ENCODE measurements at places on chromosomes 5 and 9.
A peak's percentile ranks its signal among the peaks of the same experiment; 100 is the strongest.

GRCh38 chr9:101536351-101536750 is 2.7 kb downstream of the RNF20 start:
- DNase-seq: no peak

DNA sequence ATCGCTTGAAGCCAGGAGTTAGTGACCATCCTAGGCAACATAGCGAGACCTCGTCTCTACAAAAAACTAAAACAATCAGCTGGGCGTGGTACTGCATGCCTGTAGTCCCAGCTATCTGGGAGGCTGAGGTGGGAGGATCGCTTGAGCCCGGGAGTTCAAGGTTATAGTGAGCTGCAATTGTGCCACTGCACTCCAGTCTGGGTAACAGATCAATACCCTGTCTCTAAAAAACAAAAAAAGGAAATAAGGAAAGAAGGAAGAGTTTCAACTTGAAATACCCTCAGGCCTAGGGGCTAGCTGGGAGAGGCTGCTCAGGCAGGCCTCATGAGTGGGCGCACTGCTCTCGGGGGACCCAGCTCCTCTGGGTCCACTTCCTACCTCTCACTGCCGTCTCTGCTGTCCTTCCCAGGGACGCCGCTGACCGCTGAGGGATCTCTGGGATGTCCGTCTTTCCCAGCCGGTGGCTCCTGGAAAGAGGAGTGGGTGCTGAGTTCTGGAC is 56.4 kb downstream of the PRRT1B start:
- DNase-seq: no peak

GRCh38 chr5:78747705-78748359 is 99.3 kb upstream of the LHFPL2 start:
- DNase-seq: no peak

DNA sequence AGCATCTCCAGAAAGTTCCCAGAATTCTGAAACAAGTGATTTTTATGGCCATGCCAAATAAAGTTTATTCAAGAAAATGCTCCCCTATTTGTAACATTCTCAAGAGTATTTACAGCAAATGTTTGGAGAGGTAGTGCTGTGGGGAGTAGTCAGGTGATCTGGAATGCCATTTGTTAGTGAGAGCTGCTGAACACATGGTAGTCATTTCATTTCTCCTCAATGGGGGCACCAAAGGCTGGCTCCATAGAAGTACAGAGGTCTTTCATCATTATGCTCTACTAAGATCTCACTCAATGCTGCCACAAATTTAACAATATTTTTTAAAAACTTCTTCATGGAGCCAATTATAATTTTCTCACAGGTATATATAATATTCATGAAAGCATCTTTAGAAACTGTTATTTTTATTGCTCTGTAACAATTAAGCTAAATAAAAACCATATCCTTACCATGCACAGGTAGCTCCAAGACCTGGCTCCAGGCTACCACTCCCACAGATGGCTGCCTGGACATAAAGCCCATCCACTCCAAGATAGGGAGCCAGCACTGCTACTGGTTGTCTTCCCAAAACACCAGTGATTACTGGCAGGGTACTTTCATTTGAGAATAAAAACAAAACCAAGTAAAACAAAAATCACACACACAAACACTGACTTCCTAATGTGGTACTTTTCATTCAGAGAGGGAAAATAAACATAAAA is 200.8 kb downstream of the PLK2 start:
- no peak for DNase-seq

DNA sequence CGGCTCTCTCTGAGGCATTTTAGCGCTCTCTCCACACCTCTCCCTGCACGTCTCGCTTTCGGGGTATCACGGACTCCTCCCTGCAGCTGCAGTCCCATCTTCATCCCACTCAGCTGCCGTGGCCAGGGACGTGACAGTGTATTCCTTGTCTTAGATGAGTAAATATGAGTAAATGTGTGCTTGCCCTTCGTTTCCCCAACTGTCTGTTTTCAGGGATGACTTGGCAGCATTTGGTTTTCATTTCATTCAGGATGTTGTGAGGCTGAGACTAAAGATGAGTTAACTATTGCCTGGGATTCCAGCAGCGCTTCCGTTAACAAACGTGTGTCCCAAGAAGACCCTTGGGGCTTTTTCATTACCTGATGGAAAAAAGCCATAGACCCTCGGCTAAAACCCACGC is 29.5 kb downstream of the GDNF start:
- no peak for DNase-seq

DNA sequence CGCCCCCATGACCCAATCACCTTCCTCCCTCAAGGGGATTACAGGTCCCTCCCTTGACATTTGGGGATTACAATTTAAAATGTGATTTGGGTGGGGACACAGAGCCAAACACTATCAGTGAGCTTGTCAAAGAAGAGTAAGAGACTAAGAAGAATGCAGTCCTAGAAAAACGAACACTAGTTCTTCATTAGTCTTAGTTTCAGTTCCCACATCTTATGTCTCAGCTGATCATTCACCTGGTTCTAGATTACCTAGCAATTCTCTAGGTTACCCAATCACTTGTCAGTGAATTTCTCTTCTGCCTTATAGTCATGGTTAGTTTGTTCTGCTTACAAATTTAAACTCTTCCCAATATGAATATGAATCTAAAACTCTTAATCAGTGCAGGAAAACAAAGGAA is 251.5 kb downstream of the COX7C start:
- DNase-seq: no peak

DNA sequence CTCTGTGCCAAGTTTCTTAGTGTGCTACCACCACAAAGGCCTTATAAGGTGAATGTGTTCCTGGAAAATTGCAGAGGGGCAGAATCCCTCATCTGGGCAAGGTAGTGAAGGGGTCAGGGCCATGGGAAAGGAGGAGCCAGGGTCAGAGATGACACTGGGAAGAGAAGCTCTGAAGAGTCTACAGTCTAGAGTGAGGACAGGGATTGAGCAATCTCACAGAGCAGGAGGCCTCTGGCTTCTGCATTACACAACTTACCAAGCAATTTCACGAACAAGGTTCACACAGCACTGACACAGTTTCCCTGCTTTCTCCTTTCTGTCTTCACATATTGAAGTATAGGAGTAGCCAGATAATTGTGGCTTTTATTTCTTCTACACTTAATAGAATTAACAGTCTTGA is 24.5 kb upstream of the IDNK start:
- DNase-seq: no peak

GRCh38 chr5:156155598-156155997 is 171.4 kb upstream of the SGCD start:
- no peak for DNase-seq

DNA sequence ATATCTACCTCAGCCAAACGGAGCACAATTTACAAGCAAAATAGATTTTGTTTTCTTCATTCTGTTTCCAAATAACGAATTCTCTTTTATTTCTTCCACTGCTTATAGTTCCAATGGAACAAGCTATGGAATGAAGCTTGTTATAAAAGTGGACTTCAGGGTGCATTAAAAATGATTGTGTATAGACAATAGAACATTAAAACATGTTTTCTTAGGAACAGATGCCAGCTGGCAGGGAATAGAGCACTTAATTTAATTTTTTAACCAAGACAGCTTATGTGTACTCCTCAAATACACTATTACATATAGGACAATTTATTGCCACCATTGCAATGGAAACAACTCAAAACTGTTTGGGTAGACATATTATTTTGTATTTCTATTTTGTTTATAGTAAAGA is 860.1 kb upstream of the TYRP1 start:
- DNase-seq: no peak

DNA sequence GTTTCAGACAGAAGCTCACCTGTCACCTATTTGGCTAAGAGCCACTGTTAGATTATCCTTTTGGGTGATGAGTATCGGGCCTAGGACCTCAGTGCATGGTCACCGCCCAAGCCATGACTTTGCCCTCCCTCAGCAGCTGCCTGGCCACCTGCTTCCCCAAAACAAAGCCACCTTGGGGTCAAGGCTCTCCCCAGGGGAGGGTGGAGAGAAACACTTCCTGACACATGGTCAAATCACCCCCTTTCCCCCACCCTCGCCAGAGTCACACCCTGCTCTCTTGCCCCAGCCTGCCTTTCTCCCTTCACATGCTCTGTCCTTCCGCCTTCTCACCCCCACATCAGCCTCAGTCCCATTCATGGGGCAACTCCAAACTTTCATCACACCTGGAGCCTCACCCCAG is 1.7 kb upstream of the HBEGF start:
- no peak for DNase-seq

GRCh38 chr5:84647581-84647980 is 262.9 kb upstream of the EDIL3 start:
- DNase-seq: no peak

- no peak for DNase-seq
These were observed 177.0 kb upstream of the GRIN3A start for GRCh38 chr9:101915482-101915881.

GRCh38 chr5:145660897-145661640 is 174.1 kb downstream of the PRELID2 start:
- no peak for DNase-seq

- DNase-seq: no peak
These were observed 1.2 kb downstream of the NIPSNAP3B start for GRCh38 chr9:104765138-104765537.

- no peak for DNase-seq
These were observed 69.4 kb downstream of the TRPC7 start for GRCh38 chr5:136295914-136296313.

DNA sequence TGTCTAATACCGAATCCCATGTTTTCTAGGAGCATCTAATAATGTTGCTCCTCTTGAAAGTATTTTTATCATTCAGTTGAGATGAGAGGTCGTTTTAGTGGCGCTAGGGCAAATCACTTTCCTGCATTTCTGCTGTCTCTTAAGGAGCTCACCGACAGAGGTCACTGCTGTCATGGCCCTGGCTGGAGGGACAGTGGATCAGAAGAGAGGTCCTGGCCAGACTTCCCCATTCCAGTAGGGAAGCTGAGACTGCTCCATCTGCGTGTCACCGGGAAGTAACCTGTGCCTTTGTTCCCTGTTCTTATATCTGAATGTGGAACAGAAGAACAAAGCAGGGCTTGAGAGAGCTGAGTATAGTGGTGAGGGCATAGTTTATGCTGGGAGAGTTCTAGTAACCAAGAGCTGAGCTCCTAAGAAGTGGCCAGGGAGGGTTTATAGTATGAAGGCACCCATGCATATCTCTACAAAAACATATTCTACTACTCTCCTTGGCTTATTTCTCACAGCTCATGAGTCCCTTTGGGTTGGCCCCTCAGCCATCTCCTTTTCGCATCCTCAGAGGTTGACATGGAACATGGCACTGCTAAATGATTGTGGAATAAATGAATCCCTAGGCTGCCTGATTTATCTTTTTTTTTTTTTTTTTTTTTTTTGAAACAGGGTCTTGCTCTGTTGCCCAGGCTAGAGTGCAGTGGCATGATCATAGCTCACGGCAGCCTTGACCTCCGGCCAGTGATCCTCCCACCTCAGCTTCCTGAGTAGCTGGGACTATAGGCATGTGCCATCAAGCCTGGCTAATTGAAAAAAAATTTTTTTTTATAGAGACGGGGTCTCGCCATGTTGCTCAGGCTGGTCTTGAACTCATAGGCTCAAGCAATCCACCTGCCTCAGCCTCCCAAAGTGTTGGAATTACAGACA is 27.2 kb downstream of the ATP6V0E1 start:
- no peak for DNase-seq

GRCh38 chr9:114662081-114662989 is 4.7 kb upstream of the TEX53 start:
- DNase-seq: peak; percentile 68

DNA sequence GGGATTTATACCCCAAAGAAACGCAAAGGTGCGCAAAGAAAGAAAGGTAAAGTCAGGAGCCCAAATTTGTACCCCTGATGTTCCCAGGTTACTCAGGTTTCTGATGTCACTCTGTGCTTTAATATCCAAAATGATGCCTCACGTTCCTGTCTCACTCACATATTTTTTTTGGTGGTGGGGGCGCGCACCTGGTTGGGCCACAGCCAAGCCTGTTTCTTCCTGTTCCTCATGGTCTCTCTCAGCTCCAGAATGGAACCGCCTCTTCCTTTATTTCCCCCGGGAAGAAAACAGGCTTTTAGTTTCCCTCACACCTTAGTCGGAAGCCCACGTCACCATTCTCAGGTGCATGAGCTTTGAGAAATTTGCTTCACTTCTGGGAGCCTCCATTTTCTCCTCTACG is 118.3 kb upstream of the BOD1 start:
- DNase-seq: no peak

GRCh38 chr5:124888622-124889485 is 142.4 kb upstream of the ZNF608 start:
- DNase-seq: no peak

DNA sequence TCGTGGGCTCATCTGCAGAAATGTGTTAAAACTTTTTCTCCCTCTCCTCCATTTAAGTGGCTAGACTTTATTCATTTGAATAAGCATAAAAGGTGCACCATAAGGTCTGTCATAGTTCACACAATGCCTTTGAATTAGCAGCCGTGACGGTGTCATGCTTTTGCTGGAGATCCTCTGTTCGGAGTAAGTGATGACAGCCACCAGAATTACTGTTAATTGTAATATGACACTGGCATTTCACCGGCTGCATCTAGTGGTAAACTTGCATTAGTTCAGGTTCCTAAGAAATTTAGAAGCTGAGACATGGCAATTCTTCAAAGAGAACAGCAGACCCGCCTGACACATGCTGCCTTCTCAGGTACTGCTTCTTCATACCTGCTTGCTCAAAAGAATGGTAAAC is 241.7 kb downstream of the EBF1 start:
- DNase-seq: no peak

DNA sequence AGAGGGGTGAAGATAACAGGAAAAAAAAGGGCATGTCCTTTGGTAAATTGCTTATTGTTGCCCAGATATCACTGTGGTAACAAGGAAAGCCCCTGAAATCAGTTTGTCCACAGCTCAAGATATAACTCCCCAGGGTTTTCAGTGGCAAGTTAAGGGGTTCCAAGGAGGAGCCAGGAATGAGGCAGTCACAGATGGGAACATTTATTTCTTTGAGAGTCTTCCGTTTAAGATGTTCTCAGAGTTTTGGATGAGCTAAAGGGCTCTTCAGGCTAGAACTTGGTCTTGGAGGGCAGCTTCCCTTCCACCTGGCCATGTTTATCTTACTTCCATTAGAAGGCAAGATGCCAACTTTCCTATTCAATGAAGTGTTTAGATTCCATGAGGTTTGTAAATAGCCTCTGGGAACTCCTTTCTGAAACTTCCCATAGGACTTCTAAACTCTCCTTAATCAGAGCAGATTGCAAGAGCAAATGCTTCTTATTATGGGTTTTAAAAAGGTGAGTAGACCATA is 277.6 kb upstream of the TNC start:
- DNase-seq: no peak

- no peak for DNase-seq
These were observed 650.3 kb downstream of the SEMA5A start for GRCh38 chr5:8895599-8895998.

GRCh38 chr5:6349387-6349786 is 29.0 kb downstream of the MED10 start:
- DNase-seq: no peak

Measured in CD4-positive, alpha-beta T cell treated with Interleukin-10 for 1 hour (primary cell).